ENCODE measurements at places on chromosomes 6 and 20.

DNA sequence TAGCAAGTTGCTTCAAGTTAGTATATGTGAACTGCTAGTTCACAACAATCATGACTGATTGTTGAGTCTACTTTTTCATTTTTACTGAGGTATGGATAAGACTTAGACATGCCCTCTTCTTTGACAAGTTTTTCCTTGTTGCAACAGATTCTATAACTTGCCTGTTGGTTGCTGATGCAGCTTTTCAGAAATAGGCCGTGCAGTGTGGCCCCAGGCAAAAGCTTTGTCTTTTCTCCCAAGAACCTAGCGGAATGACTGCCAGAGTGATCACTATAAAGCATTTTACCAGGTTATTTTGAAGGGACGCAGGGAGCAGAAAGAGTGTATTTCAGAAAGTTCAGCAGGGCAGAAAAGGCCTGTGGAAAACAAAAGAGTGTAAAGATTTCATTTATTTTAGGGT lies 16.0 kb downstream of the HECA start:
- no peak for DNase-seq

- no peak for DNase-seq
Measured at GRCh38 chr6:154632119-154632518, 101.1 kb upstream of the SCAF8 start.

- no peak for DNase-seq
Measured at GRCh38 chr6:157143171-157143889, 180.0 kb downstream of the TMEM242 start.

GRCh38 chr6:34583861-34584604 lies 27.9 kb upstream of the SPDEF start:
- DNase-seq = no peak

DNA sequence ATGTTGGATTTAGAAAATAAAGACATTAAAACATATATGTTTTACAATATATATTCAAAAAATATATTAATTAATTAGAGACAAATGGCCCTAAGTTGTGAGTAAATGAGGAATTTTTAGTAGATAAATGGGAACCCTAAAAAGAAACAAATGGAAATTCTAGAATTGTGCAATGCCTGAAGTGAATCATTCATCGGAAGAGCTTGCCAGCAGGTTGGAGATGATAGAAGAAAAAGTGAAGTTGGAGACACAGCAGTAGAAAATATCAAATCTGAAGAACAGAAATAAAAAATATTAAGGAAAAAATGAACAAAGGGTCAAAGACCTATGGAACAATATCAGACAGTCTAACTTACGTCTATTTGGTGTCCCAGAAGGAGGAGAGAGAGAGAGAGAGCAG lies 109.4 kb upstream of the NEDD9 start:
- peak; percentile 53 for DNase-seq

GRCh38 chr6:44537306-44538049 lies 150.0 kb downstream of the CDC5L start:
- DNase-seq = no peak

DNA sequence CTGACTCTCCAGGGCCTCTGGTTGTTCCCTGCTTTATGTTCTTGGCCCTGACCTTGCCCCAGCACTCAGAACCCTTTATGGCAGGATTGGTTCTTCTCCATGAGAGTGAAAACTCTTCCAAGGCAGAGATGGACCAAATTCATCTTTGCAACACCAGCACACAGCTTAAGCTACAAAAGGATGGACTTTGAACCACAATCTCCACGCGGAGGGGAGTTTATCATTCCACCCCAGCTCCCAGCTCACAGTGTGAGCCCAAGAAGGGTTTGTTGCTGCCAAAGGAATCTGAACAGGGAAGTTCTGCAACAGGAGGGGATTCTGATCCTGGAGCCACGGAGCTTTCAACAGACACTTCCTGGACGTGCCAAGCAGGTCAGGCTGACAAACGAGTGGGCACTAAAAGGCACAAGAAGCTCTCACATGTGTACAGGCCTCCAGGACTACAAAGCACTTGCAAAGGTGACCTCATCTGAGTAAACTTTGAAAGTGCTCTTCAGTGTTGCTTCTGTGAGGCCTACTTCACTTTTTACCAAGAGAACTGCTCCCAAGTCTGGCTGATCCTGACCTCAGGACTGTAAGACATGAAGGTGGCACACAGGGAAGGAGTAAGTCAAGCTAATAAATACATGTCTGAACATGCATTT lies 8.9 kb downstream of the FITM2 start:
- no peak for DNase-seq

- DNase-seq = no peak
Measured at GRCh38 chr6:78157606-78158005, 504.8 kb downstream of the MEI4 start.

DNA sequence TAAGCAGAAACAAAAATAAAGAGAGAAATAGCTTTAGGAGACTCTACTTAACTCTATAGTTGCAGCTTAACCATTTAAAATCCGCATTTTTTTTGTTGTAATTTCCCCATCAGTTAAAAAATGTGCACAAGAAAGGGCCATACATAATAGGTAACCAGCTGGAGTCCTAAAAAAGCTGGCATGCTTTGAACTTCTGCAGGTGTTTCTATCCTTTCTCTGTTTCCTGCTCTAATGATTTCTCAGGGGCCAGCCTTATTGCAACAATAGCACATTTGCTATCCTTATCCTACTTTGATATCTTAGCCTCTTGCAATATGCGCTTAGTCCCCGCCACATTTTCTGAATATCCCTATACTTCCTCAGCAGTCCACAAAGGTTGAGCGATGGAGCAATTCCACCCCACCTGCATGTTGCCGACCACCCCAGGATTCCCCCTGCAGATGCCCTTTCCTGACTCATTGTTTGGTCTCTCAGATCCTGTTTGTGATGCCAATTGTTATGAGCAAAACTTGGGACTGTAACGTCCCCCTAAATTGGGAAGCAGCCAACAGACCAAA lies 48.5 kb downstream of the TRIM27 start:
- DNase-seq = no peak

- peak; percentile 73 for DNase-seq
Measured at GRCh38 chr6:81772741-81773140, 20.3 kb upstream of the TENT5A start.

GRCh38 chr20:61879303-61879620 lies 186.4 kb downstream of the TAF4 start:
- DNase-seq = no peak

- no peak for DNase-seq
Measured at GRCh38 chr20:6558341-6558740, 209.1 kb upstream of the BMP2 start.

- peak; percentile 9 for DNase-seq
Measured at GRCh38 chr6:51644426-51644825, 443.0 kb downstream of the PKHD1 start.

GRCh38 chr6:95959261-95959660 lies 56.5 kb upstream of the FUT9 start:
- no peak for DNase-seq

DNA sequence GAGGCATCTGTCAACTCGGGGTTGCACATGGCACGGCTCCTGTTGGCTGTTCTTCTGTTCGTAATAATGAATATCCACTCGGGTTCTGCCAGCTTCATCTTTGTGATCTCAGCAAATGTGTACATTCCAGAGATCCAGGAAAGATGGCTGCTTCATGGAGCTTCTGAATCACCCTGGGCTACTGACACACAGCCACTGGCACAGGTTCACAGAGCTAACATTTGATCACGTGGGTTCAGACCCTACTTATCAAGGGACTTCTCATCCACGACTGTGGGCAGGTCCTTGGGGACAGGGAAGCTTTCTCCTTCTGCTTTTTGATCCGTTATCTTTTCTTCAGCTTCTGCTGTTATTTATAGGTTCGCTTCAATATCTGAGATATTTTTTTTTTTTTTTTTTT lies 18.1 kb downstream of the PPP1R3G start:
- no peak for DNase-seq

GRCh38 chr6:136798044-136798443 lies 5.8 kb upstream of the MAP3K5 start:
- no peak for DNase-seq

DNA sequence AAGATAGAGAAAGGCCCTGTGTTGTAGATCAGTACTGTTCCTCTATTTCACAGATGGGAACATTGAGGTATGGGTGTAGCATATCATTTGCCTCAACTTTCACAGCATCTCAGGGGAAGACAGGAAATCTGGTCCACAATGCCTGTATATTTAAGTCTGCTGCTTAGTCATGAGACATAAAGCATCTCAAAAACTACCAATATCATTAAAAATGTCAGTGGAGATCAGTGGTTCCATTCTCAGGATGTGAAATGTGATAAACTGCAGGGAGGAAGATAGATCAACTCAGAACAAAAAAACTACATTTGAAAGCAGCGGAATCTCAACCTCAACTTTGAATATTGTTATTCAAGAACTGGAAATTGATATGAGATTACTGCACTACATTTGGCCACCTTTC lies 192.9 kb upstream of the PREP start:
- no peak for DNase-seq

GRCh38 chr20:44835116-44835515 lies 24.8 kb upstream of the RIMS4 start:
- DNase-seq = no peak

DNA sequence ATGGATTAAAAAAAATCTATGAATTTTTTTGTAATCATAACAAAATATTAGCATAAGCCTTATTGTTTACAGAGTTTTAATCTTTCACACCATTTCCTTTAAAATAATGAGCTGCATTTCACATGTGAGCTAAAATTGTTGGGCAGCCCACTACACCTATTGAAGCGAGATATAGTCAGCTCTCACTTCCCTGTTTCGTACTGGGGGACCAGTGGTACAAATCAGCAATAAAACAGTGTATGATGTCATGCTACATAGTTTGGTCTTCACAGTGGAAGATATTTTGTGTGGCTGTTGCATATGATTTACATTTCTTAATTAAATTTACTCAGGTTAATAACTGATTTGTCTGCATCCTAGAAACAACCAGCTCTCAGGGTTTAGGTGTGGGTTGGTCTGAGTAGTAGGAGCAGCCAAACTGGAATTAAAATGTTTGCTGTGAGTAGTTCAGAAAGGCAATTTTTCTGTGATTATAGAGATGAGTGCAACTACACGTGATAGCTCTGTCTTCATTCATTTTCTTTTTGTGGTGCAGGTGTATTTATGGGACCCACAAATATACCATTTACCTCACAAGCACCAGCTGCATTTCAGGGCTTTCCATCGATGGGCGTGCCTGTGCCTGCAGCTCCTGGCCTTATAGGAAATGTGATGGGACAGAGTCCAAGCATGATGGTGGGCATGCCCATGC lies 99.3 kb downstream of the B3GAT2 start:
- DNase-seq = no peak

GRCh38 chr6:27836783-27837624 lies 75.2 kb downstream of the OR2B2 start:
- peak; percentile 50 for DNase-seq

- DNase-seq = no peak
Measured at GRCh38 chr6:118377711-118378414, 170.2 kb upstream of the PLN start.

DNA sequence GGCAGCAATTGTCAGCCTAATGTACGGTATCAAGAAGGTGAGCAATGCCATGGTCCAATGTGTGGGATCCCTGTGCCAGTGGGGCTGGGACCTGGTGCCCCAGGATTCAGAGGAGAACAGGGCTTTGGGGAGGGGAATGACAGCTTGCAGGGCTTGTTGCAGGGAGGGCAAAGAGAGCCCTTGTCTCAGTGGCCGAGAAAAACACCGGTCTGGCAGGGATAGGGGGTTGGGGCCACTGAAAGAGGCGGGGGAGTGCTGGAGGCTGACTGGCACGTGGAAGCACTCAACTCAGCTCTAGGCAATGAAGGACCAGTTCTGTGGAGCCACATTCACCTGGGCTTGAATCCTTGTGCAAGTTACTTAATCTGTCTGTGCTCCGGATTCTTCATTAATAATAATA lies 3.5 kb upstream of the MUCL3 start:
- no peak for DNase-seq

DNA sequence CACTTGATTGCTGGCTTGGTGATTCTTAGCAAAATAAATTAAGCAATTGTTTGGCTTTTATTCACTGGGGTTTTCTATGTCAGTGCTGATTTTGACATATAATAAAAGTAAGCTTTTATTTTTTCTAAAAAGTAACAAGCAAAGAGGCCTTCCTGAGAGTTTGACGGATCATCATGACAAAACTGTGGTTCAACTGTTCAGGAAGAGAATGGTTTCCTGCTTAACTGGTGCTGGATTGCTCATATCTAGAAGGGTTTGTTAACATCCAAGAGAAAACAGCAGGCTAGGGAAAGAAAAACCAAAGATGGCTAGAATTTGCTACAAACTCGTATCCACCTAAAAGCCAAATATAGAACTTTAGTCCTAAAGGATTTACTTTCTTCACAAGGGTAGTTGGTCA lies 21.2 kb downstream of the SERPINB1 start:
- no peak for DNase-seq

DNA sequence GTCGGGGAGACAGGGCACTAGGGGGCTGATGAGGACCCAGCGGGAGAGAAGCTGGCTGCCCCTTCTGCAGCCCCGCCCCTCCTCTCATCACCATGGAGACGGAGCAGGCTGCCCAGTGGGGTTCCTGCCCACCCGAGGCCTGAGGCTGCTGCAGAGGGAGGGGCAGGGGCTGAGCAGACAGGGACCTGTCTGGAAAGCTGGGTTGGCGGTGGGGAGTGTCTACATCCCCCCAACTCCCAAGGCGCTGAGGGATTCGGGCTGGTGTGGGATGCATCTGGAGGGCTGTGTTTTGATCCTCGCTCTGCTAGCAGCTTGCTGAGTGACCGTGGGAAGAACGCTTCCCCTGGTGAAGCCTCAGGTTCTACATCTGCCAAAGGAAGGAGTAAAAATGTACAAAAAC lies 1.2 kb upstream of the BPI start:
- no peak for DNase-seq

DNA sequence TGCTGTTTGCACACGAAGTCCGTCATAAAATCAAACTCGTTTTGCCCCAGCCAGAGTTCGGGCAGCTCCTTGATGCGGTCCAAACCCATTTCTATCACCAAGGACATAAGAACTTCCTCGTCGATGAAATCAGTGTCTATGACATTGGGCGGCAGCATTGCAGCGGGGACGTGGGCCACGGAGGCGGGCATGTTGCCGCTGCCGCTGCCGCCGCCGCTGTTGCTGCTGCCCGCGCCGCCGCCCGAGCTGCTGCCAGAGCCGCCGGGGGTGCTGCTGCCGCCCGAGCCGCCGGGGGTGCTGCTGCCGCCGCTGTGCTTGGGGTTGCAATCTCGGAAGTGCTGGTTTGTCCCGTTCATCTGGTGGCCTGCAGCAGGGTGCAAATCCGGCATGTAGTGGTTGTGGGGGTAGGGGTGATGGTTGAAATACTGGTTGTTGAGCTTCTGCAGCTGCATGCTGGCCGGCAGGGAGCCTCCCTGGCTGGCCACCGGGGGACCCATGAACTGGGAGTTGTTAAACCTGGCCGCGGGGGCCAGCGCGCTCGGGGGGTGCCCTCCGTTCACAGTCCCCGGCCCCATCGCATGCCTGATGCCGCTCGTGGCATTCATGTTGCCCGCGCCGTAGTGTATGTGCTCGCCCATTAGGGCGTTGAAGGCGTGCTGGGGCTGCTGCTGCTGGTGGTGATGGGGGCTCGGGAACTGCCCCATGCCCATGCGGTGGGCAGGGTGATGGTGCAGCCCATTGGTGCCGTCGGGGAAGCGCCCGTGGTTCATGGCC lies 1.1 kb downstream of the CITED2 start:
- peak; percentile 15 for DNase-seq
